ENCODE measurements at places on chromosomes 4 and X.

DNA sequence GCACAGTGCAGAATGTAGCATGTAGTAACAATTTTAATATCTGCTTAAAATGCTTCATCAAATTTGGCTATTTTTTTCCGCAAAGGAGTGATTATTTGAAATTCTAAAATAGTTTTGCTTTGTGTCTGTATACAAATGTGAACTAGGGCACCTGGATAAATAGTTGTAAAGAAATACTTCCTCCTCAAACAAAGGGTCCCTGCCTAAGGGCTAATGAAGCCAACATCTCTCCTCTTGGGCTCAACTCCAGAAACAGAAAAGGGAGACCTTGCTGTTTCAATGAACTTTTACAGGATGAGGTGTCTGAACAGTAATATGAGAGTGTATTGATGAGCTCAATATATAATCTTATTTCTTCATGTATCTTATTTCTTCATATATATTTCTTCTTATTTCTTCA lies 30.8 kb upstream of the SCOC start:
- DNase-seq = no peak

GRCh38 chr4:10283761-10284160 lies 167.2 kb upstream of the WDR1 start:
- DNase-seq = no peak

DNA sequence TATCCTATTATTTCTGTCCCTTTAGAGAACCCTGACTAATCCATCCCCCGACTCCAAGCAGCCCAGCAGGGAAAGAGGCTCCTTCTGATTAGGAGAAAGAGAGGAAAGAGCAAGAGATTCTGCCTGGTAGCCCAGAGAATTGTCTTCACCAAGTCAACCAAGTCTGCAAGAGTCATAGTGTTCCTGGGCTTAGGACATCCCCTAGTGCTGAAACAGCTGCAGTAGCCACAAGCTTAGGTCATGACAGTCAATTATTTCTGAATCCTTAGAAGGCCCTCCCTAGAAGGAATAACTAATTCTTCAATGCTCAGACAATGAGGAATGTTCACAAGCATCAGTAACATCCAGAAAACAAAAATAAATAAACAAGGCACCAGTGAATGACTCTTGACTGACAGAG lies 480.3 kb upstream of the GRIA3 start:
- DNase-seq = no peak

GRCh38 chr4:35175487-35175886 lies 1068.8 kb downstream of the ARAP2 start:
- no peak for DNase-seq

GRCh38 chr4:123449780-123450179 lies 53.2 kb downstream of the SPRY1 start:
- no peak for DNase-seq

GRCh38 chrX:20224814-20225487 lies 41.8 kb downstream of the RPS6KA3 start:
- no peak for DNase-seq

- no peak for DNase-seq
Observed at GRCh38 chr4:165635381-165635780, 237.7 kb upstream of the TLL1 start.

DNA sequence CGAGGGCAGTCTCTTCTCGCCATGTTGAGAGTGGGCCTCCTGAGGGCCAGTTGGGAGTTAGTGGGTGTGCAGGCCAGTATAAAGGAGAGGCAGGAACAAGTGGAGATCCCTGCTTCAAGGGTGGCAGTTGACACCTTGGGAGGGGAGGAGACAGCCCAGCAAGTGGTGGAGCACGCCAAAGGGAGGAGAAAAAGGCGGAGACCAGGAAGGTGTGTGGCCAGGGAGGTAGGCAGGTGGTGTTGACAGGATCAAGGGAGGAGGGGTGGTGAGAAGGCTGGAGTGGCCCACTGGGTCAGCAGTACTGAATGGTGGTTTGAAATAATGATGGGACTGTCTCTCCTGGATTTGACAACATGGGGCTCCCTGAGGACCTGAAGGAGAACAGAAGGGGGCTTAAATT lies 32.6 kb downstream of the ZNF185 start:
- no peak for DNase-seq

- DNase-seq = peak; percentile 31
Observed at GRCh38 chr4:109560687-109561461, 828 bp downstream of the MCUB start.

- no peak for DNase-seq
Observed at GRCh38 chr4:24688453-24688852, 104.1 kb upstream of the DHX15 start.

DNA sequence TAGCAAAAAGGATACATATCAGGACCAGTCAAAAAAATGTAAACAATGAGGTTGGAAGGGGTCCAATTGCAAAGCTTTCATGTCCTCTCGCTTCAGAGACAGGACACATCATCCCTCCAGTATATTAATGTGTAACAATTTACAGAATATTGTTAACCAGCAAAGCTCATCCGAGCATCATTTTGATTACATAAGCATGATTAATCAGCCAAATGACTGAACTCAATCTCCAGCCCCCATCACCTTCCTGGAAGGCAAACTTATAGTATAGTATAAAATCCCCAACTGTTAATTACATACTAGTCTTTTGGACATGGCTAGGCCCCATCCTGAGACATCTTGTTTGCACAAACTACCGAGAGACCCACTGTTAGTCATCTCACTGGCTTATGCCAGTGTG lies 77.6 kb upstream of the TRAM1L1 start:
- DNase-seq = no peak

- DNase-seq = no peak
Observed at GRCh38 chr4:1868293-1868692, 2.9 kb upstream of the NSD2 start.

DNA sequence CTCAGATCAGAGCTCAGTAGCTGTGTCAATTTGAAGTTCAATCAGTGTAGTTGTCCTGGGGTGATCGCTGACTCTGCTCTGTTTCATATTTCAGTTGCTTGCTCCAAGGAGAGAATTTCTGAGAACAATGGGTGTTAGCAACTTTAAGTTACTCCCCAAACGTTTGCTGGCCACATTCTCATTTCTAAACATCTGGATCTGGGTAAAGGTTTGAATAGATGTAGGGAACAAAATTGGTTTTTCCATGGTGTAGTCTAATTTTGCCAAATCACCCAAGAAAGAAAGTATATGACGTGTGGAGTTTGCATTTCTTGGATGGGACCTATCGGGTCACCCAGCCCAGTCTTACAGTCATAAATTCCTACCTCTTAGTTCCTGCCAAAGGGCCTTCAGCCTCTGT lies 103.7 kb downstream of the AKAP4 start:
- no peak for DNase-seq

DNA sequence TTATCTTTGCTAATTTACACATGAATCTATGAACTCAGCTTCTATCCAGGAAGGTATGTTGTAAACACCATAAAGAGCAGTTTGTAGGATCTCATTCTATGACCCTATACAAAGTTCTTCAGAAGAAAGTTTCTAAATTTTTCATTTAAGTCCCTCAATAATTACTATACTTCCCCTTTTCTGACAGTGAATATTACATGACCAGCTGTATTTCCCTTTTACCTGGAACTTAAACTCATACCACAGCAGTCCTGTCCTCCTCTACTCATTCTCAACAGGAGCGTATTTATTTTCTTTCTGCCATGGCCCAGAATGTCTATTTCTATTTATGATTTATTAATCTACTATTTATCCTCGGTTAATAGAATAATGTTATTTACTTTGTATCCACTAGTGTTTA lies 15.8 kb downstream of the RASGEF1B start:
- DNase-seq = no peak

DNA sequence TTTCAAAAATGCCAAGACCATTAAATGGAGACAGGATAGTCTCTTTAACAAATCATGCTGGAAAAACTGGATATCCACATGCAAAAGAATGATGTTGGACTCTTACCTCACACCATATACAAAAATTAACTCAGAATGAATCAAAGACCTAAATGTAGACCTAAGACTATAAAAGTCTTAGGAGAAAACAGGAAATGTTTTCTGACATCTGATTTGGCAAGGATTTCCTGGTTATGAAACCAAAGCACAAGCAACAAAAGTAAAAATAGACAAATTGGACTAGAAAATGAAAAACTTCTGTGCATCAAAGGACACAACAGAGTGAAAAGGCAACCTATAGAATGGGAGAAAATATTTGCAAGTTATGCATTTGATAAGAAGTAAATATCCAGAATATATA lies 37.6 kb downstream of the ARFIP1 start:
- DNase-seq = no peak

- no peak for DNase-seq
Observed at GRCh38 chrX:12777670-12778069, 13.5 kb upstream of the PRPS2 start.

DNA sequence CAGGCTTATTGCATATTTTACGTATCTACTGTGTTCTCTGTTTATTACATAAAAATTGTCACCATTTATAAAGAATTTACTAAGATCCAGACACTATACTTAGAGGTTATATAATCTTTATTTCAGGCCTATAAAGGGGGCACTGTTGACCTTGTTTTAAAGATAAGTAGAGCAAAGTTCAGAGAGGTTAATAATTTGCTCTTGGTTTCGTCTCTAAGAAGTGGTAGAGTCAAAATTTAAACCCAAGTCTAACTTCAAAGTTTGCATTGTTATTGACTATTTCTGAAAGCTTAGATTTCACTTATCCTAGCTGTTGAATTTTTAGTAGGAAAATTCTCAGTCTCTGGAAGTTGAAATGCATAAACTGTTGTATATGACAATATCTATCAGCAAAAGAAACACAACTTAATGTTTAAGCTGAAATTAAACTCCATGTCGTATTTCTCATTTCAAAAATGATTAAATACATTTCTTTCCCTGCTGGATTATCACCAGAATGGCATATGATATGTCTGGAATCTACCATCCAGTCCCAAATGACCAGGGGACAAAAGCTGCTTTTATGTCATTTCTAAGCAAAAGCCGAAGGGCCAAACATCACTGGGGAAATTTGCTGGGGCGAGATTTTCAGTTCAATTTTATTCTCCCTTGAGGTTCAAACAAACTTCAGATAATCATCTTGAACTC lies 138.4 kb downstream of the SLC7A11 start:
- no peak for DNase-seq

- DNase-seq = peak; percentile 68
Observed at GRCh38 chrX:154378059-154378798, 866 bp upstream of the EMD start.

- no peak for DNase-seq
Observed at GRCh38 chr4:179750374-179750773, 2308.1 kb upstream of the AGA start.

GRCh38 chr4:59727745-59728144 lies 1472.4 kb upstream of the ADGRL3 start:
- DNase-seq = no peak

GRCh38 chr4:104490096-104490769 lies 4.5 kb downstream of the CXXC4 start:
- DNase-seq = no peak

DNA sequence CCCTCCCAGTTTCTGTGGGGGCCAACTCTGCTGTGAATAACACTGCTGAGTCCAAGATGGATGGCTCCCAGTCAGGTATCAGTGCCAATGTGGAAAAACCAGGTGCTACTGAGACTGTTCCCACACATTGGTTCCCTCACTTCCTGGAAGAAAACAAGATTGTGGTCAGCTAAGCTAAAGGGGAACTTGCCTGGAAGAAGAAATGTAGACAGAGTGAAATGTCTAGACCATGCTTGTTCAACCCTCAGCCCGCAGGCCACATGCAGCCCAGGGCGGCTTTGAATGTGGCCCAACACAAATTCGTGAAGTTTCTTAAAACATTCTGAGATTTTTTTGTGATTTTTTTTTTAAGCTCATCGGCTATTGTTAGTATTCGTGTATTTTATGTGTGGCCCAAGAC lies 28.6 kb upstream of the UTP14A start:
- DNase-seq = no peak

DNA sequence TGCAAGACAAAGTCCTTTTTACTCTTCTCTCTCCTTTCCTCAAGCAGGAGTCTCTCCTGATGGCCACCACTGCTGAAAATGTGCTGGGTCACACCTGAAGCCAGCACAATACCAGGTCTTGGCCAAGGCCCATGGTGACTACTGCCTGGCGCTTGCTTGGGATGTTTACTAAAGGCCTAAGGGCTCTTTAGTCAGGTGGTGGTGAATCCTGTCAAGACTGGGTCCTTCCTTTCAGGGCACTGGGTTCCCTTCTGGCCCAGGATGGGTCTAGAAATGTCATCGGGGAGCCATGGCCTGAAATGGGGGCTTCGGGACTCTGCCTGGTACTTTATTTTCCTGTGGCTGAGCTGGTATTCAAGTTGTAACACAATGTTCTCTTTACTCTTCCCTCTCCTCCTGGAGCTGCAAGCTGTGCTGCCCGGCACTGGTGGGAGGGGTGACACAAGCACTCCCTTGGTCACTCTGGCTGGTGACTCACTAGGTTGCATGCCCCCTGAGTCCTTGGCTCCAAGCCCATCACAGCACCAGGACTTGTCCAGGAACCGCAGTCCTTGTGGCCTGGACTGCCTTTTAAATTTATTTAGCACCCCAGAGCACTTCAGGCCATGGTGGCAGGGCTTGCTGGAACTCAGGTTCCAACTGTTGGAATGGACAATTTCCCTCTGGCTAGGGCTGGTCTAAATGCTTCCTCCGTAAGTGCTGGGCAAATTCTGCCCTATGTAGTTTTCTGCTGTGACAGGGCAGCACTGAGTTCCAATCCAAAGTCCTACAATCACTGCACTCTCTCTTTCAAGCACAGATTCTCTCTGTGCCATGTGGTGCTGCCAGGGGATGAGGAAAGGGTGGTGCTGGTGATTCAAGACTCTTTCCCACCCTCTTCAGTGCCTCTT lies 11.3 kb downstream of the ARL13A start:
- DNase-seq = peak; percentile 36

DNA sequence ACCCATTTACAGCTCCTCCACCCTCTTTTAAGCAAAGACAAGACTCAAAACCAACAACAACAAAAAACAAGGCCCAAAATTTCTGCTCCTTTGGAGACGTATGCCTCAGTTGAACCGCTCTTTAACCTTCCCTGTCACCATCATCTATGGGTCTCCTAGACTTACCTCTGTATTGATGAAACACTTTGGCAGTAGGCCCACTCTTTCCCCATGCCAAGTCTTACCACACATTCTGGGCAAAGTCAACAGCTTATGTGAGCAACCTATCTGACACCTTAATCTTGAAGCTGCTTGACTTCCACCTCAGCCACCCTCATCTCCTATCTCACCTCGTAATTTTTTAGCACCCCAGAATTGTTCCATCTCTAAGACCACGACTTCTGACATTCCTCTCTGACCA lies 99.7 kb upstream of the CXorf66 start:
- DNase-seq = no peak

DNA sequence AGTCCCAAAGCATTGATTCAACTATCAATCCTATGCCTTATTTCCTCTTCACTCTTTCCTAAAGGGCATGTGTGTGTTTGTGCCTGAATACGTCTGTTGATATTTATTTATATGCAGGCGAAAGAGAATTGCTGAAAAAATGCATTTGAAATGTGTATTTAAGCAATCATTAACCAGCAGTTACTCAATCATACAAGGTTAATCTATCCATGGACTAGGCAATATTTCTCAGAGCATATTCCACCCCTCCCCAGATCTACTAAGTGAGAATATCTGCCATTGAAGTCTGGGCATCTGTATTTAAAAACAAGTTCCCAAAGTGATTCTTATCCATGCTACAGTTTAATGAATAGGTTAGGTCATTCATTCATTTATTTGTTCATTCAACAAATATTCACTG lies 113.6 kb downstream of the RASGEF1B start:
- DNase-seq = no peak

Data from heart left ventricle (tissue), 16 donors.